Amniotic epithelial cell (primary cell): ENCODE measurements at places on chromosomes 11 and 22.

GRCh38 chr11:60917267-60917666 is 3.3 kb downstream of the TMEM109 start:
- DNase-seq = no peak

DNA sequence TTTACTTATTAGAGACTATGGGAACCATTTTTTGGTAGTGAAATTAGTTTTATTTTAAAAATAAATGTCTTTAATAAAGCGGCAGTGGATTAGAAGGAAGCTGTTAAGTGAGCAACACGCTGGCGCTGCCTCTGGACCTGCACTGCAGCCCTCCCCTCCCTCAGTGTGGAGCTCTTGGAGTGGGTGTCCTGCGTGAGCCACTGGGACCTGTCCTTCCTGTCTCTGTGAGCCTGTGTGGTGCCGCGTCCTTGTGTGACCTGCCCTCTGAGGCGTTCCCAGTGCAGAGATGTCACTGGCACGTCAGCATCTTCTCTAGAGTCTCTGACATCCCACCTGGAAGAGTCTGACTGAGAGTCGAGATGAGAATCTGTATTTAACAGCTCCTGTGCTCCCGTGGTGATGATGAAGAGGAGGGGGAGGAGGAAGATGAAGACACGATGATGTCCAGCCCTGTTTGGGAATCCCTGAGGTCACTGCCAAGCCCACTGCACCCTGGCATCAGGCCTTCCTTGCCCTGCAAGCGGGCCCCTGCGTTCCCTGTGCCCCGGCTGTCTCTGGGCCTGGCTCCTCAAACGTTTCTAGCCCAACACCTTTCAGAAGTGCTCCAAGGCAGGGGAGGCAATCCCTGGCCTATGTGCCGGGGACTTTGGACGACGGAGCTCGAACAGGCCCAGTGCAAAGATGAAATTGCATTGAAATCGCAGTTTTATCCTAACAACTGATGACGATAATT is 271.8 kb downstream of the TBC1D22A start:
- DNase-seq = no peak

- DNase-seq = no peak
Observed at GRCh38 chr11:87803748-87804147, 371.5 kb downstream of the RAB38 start.

GRCh38 chr22:38240734-38241252 is 32.0 kb downstream of the TMEM184B start:
- DNase-seq = peak; percentile 95

DNA sequence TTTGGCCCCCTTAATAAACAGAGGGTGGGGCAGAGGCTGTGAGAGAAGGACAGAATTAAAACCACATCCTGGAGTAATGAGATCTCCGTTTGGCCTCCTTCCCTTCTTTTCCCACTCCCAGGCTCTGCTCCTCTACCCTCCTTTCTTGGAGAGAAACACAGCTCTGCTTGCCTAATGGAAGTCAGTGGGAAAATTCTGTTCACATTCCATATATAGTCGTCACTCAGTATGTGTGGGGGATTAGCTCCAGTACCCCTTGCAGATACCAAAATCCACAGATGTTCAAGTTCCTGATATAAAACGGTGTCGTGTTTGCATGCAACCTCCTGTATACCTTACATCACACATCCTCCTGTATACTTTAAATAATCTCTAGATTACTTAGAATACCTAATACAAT is 37.6 kb upstream of the THY1 start:
- peak; percentile 97 for DNase-seq

- no peak for DNase-seq
Observed at GRCh38 chr11:5989203-5989602, 2.4 kb upstream of the OR52L1 start.

GRCh38 chr22:44489817-44490216 is 8.2 kb downstream of the RTL6 start:
- DNase-seq = no peak

DNA sequence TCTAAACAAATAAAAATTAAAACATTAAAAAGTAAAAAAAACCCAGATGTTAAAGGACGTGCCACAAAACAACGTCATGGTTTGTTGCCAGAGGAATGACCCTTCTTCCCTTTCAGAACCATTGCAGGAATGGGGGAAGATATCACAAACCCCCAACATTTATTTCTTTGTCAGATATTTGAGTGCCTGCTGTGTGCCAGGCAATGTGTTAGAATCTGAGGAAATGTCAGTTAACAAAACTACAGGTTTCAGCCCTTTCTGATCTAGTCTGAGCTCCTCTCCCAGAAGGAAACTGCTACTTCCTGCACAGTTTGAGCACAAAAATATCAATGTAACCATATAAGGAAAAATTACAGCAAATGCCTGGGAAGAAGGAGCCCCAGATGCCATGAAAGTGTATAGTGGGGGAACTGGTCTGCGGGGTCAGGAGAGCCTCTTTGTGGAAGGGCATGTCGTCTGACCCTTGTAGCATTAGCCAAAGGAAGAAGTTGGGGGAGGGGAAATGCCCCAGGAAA is 7.1 kb upstream of the NHERF4 start:
- no peak for DNase-seq

DNA sequence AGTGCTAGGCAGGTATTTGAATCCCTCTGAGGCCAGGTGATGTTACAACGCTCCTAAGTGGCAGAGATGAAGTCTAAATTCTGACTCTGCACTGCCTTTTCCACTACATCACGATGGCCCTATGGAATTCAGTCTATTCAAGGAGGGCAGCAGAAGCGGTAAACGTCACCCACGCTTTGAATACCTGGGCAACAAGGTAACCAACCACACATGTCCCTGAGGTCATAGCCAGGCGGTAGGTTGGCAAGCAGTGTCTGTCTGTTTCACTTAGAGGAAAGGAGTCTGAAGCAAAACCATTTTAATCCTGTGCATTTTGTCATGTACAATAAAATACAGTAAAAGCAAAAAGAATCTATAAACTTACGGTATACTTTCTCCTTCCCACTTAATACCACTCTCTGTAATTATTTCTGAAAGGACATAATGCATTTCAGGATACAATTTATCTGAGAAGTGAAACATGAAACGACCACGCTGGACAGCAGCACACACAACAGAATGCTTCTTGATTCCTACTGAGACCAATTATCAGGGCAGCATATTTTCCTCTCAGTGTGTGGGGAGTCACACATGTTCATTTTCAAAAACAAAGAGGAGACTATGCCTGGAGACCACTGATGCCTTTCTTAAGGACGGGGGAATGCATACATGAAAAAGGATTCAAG is 51.3 kb downstream of the PRDM10 start:
- no peak for DNase-seq

DNA sequence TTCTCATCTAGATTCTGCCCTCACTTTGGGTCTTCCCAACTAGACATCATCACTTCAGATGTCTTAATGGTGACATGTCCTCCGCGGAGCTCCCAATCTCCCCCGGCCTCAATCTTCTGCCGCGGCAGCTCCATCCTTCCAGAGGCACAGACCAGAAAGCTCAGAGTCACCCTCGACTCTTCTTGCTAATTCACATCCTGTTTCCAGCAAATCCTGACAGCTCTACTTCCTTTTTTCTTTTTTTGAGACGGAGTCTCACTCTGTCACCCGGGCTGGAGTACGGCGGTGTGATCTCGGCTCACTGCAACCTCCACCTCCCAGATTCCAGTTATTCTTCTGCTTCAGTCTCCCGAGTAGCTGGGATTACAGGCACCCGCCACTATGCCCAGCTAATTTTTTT is 54.5 kb downstream of the CACNG2 start:
- no peak for DNase-seq

GRCh38 chr11:110032259-110032658 is 60.9 kb upstream of the ZC3H12C start:
- DNase-seq = no peak

- no peak for DNase-seq
Observed at GRCh38 chr11:73398721-73399120, 22.5 kb downstream of the RELT start.

DNA sequence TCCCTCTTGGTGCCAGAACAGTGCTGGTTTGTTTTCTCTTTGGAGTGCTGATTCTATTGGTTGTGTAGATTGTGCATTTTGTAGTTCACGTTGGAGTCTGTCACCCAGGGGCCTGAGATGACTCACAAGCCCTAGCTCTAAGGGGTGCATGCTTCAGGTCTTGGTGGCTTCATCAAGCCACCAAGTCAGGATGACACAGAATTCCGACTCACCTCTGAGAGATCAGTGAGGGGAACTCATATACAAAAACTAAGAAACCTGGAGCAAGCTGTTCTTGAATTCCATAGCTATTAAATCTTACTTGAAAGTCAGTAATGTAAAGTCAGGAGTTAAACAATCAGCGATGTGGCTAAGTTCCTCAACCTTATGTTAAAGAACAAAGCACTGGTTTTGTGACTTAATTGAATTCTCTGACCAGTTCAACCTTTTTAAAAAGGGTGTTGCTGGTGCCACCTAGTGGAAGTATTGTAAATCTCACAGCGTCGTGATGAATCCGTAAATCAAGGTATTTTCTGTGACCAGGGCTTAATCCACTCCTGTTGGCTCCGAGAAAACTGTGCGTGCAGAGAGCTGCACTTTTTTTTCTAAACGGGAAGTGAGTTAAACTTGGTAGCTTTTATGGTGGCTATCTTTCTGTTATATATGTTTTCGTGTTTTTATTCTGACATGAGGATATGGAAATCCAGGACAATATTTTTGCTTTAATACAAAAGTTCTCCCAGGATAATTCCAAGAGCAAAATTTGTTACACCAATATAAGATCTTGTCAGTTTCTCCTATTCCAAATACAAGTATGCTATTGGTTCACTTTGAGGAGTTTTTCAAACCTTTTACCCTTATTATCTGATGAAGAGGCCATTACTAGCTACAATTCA is 14.6 kb downstream of the MMP13 start:
- DNase-seq = peak; percentile 62

- no peak for DNase-seq
Observed at GRCh38 chr11:6209801-6210200, 4.4 kb downstream of the C11orf42 start.

DNA sequence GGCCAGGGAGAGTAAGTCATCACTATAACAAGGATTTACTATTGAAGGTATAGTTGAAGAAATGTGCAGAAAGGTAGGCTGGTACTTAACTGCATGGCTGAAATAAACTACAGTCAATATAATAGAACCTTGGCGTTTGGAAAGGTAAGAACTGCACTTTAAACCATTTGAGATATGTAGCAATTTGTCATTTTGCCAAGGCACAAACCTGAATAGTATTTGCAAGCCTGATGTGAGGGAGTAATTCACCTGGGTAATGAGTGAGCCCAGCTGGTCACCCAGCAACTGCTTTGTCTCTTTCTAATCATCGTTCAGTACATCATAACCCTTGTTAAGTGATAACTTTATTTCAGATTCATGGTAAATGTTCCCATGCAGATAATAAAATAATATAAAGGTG is 62.3 kb upstream of the SCUBE2 start:
- no peak for DNase-seq

DNA sequence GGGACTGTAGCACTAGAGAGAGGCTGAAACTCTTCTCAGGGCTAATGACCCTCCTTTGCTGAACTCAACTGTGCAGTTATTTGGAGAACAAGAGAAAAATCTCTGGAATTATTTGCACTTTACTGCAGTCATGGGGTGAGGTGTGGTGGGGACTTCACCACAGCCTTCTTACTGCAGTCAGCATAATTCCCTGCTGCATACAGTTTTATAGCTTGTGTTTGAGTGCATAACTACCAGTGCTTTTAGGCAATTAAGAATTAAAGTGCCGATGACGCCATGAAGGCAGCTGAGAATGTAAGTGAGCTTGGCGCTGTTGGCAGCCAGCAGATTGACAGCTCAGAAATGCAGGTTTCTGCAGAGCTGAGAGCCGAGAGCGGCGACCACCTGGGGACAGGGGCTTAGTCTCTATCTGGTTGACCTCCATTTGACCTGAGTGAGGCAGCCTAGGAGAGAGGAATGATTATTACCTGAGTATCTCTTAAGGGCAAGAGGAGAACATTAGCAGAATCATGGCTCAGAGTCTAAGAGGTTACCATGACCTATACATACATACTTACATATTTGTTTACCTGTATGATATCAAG is 830.0 kb downstream of the NTM start:
- DNase-seq = no peak

DNA sequence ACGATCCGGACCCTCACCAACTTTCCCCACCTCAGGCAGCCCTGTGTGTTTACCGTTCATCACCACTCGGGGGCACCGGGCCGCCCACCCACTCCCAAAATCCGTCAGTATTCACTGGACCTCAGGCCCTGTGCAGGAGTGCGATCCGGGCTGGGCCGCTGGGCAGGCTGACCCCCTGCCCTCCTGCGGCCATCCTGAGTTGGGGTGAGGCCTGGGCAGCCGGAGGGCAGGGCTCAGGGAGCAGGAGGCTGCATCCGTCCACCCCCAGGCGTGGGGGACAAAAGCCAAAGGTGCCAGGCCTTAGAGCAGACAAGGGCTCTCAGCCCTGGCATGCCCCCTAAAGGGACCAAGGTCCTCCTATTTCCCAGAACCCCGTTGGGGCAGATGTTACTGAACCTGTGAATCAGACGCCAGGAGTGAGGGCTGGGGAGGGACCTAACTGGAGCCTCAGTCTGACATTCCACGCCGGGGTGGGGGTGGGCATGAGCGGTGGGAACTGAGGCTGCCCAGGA is 16.8 kb upstream of the TMEM191C start:
- no peak for DNase-seq

GRCh38 chr11:103806130-103806895 is 230.1 kb upstream of the DDI1 start:
- peak; percentile 67 for DNase-seq

GRCh38 chr11:44885065-44885810 is 65.4 kb downstream of the TP53I11 start:
- no peak for DNase-seq

DNA sequence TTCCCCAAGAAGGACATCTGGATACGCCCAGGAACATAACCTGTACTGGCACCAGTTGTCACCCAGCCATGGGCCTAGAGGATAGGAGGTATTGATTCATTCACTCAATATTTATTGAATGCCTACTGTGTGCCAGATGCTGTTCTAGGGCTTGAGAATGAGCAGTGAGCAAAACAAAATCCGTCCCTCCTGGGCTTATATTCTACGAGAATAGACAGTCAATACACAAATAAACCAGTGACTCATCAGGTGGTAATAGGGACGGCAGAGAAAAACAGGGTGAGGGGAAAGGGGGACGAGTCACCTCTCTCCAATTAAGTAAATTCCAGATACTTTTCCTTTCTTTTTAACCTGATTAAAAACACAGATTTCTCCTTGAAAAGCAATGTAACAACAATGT is 103.5 kb downstream of the MICAL2 start:
- DNase-seq = no peak

- no peak for DNase-seq
Observed at GRCh38 chr22:19981961-19982920, 34.4 kb downstream of the ARVCF start.

DNA sequence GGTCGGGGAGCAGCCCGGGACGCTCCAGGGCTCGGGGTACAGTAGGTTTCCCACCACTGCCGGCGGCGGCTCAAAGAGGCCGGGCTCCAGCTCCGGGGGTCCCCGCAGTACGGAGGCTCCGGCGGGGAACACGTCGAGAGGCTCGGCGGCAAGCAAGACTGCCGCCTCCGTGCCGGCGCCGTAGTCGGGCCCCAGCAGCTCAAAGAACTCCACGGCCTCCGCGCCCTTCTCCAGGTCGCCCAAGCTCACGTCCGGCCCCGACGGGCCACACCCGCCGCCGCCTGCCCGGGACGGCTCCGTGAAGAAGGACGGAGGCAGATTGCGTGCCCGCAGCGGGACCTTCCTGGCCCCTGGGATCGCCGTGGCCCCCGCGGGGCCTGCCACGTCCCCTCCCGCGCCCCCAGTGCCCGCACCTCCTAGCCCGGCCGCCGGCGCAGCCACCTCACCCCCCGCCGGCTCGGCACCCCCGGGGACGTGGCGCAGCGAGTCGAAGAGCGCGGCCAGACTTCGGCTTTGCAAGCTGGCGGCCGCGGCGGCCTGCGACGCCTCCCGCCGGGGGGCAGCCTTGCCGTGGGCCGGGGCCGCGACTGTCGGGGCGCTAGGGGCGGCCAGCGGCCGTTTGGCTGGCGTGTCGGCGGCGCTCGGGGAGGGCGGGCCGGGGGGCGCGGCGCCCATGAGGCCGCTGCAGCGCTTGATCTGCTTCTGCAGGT is 775 bp downstream of the FAM181B start:
- DNase-seq = no peak
